T1000 (cell line): ENCODE measurements at places on chromosomes 7 and 10.

GRCh38 chr7:44989132-44989531 lies 10.3 kb upstream of the MYO1G start:
- no peak for DNase-seq

- no peak for DNase-seq
Observed at GRCh38 chr10:663831-664251, 25.6 kb downstream of the DIP2C start.

DNA sequence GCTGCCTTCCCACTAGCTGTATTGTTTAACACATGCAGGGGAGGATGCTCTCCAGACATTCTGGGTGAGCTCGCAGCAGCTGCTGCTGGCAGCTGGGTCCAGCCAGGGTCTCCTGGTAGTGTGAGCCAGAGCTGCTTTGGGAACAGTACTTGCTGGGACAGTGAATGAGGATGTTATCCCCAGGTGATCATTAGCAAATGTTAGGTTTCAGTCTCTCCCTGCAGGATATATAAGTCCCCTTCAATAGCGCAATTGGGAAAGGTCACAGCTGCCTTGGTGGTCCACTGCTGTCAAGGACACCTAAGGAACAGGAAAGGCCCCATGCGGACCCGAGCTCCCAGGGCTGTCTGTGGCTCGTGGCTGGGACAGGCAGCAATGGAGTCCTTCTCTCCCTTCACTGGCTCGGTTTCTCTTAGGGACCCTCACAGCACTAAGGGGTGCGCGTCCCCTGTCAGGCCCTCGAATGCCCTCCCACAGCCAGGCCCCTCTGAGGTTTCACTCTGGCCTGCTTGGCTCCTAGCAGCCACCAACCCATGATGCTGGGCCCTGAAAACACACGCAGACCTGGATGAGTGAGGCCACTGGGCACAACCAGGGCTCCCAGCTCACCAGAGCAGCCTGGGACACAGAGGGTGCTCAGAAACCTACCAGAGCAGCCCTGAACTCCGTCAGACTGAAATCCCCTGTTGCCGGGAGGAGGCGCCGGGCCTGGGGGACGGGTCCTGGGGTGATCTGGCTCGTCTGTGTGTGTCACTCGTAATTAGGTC lies 173.0 kb upstream of the LANCL2 start:
- DNase-seq: peak; percentile 63

DNA sequence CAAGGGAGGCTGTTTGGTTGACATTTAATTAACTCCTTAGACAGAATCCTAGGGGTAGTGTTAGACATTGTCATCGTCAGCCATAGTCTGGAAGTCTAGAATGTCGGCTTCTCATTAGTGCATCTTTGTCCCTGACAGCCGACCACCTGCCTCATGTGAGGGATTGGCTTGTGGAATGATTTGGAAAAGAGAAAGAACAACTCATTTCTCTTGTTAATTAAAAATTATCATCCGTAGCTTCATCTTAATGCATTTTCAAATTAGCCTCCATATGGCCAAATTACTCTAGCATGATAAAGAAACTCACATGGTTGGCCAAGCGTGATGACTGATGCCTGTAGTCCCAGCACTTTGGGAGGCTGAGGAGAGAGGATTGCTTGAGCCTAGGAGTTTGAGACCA lies 97.7 kb upstream of the PARD3 start:
- DNase-seq: no peak

DNA sequence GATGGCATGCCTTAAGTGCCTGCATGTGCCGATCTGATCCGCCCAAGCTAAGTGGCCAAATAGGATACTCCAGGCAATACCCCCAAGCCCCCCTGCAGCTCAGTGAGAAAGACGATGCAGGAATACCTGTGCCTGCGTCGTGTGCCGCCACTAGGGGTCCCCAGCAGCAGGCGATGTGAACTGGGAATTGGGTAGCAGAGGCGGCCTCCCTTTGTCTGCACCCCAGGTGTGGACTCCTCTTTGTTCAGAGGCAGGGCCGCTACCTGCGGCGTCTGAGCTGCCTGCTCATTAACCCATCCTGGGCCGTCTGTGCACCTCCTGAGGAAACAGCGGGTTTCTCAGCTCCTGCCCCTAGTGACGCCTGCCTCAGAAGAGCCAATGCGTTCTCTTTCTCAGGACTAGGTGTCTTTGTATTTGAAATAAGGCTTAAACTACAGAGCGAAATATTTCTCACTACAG lies 4.8 kb upstream of the CHN2 start:
- no peak for DNase-seq

- no peak for DNase-seq
Observed at GRCh38 chr7:26334166-26334859, 42.7 kb downstream of the SNX10 start.

GRCh38 chr10:121245754-121246153 lies 352.5 kb downstream of the FGFR2 start:
- DNase-seq: no peak

- DNase-seq: no peak
Observed at GRCh38 chr10:121158988-121159579, 307.9 kb downstream of the WDR11 start.

DNA sequence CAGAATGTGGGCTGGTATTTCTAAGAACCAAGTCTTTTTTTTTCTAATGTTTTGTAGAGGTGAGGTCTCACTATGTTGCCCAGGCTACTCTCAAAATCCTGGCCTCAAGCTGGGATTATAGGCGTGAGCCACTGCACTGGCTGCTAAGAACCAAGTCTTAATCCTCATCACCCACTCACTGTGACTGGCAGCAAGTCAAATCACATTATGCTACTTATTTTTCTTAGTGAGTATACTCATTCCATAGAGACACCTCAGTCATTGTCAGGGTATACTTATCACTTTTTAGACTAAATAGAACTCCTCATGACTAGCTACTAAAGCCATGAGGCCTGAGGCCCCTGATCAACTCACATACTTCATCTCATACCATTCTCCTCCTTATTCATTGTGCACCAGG lies 116.1 kb downstream of the STRA8 start:
- DNase-seq: no peak

GRCh38 chr7:135980665-135981180 lies 3.6 kb upstream of the MTPN start:
- DNase-seq: no peak

DNA sequence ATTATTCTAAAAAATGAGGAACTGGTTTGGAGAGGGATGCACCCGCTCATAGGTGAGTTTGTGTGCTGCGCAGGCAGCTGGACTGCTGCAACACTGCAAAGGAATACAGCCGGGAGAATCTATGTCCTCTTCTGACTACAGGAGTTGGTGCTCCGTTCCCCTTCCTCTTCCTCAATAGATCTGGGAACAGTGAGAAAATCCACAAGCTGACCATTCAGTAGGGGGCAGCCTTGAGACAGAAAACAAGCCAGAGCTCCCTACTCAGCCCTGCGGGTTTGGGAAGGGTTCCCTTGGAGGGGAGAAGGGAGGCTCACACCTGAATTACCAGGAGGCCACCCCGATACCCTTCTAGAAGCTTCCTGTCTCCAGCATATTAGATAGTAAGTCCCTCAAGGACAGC lies 87.3 kb upstream of the FOXI2 start:
- no peak for DNase-seq

- DNase-seq: no peak
Observed at GRCh38 chr10:86652361-86653202, 1.8 kb upstream of the OPN4 start.

- no peak for DNase-seq
Observed at GRCh38 chr10:21514818-21515351, 10.6 kb downstream of the SKIDA1 start.

DNA sequence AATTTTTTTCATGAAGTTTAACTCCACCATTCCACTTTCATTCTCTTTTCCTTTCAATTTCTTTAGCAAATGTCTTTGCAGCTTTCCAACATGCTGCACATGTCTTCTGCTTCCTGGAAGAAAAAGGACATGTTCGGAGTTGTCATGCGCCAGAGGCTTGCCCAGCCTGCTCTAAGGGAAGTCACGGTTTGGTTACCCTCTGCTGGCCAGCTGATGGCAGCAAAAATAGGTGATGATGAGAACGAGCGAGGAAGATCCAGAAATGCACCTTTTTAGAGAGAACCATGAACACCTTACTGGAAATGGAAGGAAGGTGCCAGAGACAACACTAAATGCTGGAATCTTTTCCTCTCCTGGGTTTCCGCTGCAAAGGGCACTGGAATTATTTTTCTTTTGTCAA lies 4.9 kb upstream of the ZSCAN21 start:
- no peak for DNase-seq

GRCh38 chr7:65946904-65947303 lies 35.1 kb downstream of the GUSB start:
- peak; percentile 1 for DNase-seq

- DNase-seq: no peak
Observed at GRCh38 chr7:41241641-41242040, 461.2 kb downstream of the INHBA start.

DNA sequence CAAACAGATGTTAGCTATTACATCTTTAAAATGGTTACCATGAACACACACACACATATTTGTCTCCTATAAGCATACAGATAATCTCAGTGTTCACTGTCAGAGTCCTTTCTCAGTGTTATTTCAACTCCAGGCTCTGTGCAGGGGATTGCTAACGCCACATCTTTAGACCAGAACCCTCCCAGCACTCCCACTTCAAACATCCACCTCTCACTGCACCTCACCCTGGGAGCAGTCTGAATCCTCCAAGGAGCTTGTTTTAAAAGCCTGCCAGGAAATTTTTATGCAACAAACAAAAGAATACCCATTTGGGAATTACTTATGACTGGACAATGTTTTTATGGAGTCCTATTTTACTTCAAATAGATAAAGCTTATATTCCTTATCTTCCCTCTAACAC lies 107.4 kb downstream of the PARD3 start:
- DNase-seq: no peak

DNA sequence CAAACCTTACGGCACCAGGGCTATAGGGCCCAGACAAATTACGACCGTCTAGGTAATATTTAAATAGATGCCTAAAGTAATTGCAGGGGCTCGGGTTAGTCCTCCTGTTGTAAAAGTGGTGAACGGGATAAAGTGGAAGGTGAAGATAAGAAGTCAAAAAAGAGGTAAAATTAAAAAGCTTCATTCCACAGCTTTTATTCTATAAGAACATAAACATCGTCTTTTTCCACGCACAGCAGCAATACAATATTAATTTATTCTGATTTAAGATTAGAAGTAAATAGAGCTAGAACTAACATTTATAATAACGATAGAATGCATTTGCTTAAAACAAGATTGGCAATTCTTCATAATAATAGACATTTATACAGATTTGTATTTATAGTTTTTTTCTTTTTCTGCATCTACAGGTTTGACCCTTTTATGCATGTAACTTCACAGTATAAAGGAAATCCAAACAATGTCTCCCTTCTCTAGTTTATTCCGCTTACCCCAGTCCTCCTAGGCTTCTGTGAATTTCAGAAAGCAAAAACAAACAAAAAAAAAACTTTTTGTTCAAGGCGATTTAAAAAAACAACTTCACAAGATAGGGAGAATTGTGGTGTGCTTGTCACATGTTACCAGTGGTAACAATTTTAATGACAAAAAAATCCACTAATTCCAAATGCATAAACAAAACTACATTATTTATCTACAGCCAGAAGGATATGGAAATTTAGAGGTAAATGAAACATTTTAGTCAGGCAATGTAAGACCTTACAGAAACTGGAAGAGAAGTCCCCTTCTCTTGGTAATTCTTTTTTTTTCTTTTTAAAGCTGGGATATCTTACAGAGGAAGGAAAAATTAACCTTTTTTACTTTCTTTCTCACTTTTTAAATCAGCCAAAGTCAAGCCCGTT lies 3.4 kb downstream of the HOXA10 start:
- no peak for DNase-seq

DNA sequence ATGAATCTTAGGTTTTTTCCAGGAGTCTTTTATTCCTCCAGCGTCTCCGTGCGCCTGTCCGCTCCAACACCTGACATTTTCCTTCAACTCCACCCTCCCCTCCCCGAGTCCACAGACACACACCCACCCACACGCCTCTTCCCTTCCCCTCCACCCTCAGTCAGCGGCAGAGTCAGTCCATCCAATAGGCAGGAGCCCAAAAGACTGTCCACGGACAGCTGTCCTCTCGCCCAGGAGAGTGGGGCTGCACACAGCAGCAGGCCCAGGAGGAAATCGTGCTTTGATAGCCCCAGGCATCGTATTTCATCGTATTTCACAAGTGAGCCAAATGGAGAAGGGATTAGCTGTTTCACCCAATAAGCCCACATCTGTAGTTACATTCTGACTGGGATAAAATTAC lies 285.1 kb downstream of the ZEB1 start:
- DNase-seq: no peak

DNA sequence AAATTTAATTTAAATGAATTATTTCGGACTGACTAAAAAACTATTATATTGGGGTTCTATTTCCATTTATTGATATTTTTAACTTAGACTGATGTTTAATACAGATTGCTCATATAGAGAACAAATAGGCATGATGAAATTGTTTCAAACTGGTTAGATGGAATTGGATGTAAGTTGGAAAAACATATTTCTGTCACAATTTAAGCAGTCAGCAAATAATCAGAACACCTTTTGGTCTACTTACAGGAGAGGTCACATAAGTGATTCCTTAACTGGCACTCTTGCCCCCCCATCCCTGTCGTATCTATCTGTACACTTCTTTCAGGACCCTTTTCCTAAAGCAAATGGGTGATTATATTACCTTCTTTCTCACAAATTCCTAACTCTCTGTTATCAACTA lies 138.4 kb downstream of the PLXDC2 start:
- DNase-seq: no peak

DNA sequence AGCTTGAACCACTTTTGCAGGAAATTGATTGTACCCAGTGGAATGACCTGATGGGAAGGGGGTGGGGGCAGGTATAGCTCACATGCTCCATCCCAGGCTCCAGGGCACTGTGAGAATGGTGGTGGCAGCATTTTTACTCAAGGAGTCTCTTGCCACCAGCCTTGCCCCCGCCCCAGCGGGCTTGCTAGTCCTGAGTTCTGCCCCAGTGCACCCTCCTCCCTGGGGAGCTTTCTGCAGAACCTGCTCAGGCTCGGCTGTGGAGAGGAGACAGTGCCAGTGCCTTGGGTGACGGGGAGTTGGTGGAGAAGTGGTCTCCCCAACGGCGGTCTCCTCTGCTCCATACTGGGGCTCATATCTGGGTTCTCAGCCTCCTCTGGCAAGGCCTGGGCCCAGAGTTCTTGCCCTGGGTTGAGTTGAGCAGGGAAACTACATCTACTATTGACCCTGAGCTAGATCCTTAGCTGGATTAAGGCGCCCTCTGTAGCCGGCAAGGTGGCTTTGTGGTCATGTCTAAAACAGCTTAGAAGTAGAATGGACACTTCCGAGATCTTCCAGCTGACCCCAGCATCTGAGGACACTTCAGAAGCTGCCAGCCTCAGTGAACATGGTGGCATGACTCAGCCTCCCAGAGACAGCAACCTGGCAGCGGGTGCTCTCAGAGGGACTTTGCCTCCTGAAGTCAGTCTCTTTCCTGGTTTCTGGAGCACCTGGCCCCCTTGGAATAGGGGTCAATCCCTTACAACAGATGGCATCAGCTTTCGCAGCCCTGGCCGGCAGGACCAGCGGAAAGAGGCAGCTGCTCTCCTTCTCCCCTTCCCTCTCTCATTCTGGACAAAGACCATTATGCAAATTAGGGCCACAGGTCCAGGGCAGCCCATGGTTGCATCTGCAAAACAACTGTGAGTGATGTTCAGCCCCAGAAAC lies 363.4 kb upstream of the MKI67 start:
- DNase-seq: no peak
